T1000 (cell line): ENCODE measurements at places on chromosomes 1 and 21.

GRCh38 chr1:63010913-63011660 lies 227.2 kb downstream of the ATG4C start:
- DNase-seq = no peak

GRCh38 chr1:76591461-76591860 lies 275.8 kb upstream of the ST6GALNAC5 start:
- no peak for DNase-seq

GRCh38 chr1:214335567-214335966 lies 54.6 kb downstream of the SMYD2 start:
- DNase-seq = no peak

GRCh38 chr1:20248971-20249612 lies 41.6 kb upstream of the VWA5B1 start:
- DNase-seq = no peak

- DNase-seq = peak; percentile 39
Measured at GRCh38 chr1:29513357-29513756, 277.0 kb downstream of the PTPRU start.

DNA sequence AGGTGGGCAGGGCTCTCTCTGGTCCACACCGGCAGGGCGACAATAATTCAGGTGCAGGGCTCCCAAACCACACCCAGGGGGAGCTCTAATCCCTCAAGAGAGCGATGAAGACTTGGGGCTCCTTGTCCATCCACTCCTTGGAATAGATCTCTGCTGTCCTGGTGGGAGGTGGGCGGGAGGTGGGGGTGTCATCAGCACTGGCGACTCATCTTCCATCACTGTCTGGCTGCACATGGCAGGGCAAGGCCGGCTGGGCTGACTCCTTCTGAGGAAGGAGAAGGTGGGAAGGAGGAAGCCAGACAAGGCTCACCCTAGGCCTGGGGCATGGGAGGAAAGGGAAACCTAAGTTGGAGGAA lies 29.3 kb downstream of the TNNT2 start:
- DNase-seq = no peak

- no peak for DNase-seq
Measured at GRCh38 chr1:87682565-87682964, 353.9 kb downstream of the LMO4 start.

DNA sequence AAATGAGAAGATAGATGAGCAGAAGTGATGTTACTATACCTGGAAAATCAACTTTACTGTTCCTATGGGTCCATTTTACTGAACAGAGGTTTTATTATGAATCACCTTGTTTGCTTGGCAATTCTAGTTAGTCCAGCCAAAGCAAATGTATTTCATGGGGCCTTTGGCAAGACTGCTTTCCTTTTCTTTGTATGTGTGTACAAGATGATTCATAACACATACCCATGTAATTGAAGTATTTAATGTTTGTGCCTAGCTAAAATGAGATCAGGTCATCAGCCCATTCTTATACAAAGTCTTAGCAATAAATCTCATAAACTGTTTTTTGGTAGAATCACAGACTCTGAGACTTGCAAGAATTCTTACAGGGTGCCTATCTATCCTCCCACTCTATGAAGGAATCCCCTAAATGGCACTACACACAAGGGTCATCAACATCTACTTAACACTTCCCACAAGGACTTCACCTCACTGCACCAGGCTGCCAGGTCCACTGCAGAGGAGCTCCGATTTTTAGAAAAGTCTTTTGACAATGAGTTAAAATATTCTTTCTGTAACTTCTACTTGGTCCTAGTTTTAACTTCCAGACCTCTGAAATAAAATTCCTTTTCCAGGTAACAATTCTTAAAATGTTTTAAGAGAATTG lies 58.5 kb downstream of the LPAR3 start:
- no peak for DNase-seq

DNA sequence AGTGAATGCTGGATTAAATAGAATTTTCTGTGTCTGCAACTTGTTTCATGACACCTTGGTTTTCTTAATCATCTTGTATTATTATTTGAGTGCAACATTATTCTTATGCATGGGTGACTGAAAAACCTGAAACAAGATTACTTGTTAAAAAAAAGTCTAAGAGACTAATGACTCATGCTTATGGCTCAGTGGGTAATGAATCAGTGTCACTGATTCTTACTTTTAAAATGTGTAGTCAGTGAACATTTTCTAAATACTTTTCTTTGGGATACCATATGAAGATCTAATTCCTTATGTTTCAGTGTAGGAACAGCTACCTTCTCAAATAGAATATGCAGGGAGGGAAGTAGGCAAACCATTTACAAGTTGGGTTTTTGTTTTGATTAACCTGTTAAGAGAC lies 65.5 kb downstream of the PRKAA2 start:
- no peak for DNase-seq

- DNase-seq = no peak
Measured at GRCh38 chr1:209086486-209087192, 496.9 kb upstream of the CAMK1G start.

GRCh38 chr1:246365708-246366107 lies 141.4 kb downstream of the SMYD3 start:
- no peak for DNase-seq

DNA sequence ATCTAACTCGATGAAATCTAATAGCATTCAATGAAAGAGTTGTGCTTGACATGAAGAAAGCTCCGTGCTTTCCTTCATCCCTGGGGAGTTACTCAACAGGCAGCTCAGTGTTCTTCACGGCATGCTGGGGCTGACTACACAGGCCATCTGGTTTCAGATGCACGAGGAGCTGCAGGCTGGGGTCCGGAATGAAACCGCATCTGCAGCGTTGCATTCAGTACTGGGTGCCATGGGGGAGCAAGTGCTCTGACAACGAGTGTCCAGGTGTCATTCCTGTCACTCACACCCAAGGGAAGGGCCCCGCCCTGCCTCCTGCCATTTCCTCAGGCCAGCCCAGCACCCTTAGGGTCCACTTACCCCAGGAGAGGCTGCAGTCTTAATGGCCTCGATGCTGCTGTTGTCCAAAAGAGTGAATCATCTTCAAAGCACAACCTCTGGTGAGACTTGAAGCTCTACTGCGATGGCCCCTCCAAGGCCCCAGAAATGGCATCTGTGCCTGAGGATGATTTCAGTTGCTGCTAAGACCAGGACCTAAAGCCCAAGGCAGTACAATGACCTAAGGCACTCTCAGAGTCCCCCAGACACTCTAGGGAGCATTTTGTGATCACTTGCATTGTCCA lies 61.4 kb downstream of the STUM start:
- no peak for DNase-seq

DNA sequence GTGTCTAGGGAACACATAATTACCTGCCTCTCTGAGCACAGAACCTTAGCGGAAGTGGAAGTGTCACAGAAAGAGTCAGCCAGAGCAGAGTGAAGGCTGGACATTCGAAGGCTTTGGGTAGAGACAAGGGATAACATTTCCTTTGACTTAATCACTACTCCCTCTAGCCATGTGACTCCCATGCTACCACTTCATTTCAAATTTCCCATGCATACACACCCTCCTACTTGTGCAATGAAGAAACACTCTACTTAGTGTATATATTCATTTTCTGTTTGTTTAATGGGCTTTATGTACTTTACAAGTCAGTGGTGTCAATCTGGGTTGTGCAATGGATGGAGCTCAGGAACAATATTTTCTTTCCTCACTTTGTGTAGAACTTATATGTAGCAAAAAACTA lies 6.9 kb downstream of the ANKRD35 start:
- no peak for DNase-seq

DNA sequence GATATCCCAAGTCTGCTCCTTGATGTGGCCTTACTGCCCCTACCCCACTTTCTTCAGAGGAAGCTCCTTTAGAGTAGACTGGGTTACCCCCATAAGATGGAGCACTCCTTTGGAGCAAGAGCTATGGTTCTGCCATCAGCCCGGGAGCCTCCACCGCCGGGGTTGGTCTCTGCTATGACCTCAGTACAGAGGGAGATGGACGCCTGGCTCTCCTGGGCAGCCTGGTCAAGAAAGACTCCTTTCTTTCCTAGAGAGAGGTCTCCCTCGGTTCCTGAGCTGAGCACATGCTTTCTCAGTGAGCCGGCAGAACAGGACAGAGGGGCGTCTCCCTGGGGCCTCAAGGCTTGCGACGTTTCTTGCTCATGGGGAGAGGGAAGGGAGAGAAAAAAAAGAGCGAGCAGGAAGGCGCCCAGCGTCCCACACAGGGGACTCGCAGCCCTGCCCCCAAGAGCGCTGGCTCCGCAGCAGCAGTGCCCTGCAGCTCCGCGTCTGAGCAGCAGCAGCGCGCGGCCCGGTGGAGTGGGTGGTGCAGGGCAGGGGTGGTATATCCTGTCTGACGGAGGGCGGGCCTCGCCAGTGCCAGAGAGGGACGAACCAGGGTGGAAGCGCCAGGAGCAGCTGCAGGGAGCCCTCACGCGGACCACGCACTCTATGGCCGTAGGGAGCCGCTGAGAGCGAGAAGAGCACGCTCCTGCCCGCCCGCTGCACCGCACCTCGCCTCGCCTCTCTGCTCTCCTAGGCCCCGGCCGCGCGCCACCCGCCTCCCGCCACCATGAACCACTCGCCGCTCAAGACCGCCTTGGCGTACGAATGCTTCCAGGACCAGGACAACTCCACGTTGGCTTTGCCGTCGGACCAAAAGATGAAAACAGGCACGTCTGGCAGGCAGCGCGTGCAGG lies at the start of gene PKP1:
Gene PKP1, plus strand, starts transcription at position 576 of the 899 bp plus-strand sequence. Its CDS starts 197 bp downstream, at position 773.
- DNase-seq = no peak

GRCh38 chr1:228087771-228088251 lies 5.3 kb downstream of the ARF1 start:
- peak; percentile 66 for DNase-seq

GRCh38 chr1:53739109-53739681 lies at the start of gene GLIS1:
Gene GLIS1, minus strand, starts transcription at chr1:53739164. Its CDS starts 1,100 bp downstream, at chr1:53738064.
- peak; percentile 91 for DNase-seq

DNA sequence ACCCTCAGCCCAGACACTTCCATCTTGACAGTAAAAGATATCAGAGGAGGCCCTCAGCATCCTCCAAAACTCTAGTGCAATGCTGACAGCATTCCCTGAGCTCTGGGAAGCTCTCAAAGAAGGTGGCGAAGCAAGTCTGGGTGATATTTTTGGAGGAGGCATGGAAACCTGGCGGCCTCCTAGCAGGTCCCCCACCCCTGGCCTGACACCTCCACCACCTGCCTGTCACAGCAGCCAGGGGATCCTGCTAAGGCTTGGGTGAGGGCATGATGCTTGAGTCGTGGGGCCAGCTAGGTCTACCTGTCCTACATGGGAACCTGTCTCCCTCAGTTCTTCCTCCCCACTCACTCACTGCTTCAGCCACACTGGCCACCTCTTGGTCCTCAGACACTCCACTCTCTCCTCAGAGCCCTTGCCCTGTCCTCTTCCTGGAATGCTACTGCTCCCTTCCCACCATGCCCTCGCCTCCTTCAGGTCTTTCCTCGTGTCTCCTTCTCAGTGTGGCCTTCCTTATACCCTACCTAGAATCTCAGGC lies 8.5 kb downstream of the DHRS3 start:
- DNase-seq = no peak

GRCh38 chr1:61436491-61437120 lies 288.3 kb downstream of the TM2D1 start:
- DNase-seq = no peak

GRCh38 chr21:34968414-34969333 lies 80.4 kb downstream of the RUNX1 start:
- no peak for DNase-seq

DNA sequence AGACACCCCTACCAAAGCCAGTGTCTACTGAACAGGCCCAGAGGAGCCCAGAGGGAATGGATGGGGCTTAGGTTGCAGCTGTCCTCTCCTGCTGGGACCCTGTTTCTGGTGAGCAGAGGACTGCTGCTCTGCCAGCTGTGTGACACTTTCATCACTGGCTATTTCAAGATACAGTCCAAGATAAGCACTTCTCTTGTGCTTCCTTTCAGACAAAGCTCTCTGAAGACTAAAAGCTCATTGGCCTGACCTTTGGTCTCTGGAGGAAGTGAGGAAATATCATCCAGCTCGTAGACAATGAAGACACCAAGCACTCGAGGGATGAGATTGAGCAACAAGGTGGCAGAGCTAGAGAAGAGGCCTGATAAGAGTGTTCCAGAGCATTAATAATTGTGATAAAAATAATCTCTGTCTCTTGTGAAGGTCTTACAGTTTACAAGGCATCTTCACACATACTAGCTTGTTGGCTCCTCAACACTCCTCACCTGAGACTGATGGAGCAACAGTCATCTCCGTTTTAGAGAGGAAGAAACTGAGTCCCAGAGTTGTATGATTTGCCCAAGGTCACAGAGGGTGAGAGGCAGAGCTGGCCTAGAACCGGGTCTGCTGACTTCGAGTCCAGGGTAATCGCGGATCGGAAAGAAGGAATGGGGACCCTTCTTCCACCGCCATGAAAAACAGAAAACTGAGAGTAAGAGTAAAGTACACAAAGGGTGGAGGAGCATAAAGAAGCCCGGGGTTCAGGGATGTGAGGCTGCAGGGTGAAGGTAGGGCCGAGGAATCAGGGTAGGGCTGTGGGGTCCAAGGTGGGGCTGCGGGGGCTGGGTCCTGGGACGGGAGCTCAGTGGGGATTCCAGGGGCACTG lies 666 bp downstream of the PAFAH2 start:
- DNase-seq = no peak

- peak; percentile 79 for DNase-seq
Measured at GRCh38 chr1:1000357-1001056, 610 bp upstream of the HES4 start.

- no peak for DNase-seq
Measured at GRCh38 chr1:207644852-207645634, at the start of gene CR1L. Gene CR1L, plus strand, starts transcription at chr1:207645133. Its CDS starts 101 bp downstream, at chr1:207645234.

DNA sequence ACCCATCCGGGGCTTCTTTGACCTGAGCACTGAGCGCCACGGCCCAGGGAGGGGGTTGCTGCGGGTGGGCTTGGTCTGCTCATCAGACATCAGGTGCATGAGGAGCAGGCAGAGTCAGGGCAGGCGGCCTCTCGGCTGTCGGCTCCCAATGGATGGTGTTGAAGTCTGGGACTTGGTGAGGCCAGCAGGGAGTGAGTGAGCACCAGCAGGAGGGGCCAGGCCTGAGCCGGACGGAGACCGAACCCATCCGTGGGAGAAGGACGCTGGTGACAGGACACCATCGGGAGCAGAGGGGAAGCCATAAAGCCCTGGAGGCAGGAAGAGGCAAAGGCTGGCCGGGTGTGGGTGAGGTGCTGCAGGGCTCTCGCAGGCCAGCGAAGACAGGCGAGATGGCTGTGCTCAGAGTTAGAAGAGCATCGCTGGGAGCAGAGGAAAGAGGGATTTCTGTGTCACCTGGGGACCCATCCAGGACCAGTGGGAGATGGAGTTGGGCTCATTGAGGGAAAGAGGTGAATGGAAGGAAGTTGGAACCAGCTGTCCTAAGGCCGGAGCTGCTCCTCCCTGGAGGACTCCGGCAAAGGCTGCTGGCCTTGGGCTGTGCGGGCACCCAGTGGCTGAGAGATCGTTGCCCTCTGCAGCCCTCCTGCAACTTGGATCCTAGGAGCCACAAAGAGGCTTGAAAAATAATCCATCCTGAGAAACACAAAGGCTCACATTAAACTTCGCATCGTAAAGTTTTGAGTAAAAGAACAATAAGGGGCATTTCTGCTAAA lies 49.9 kb downstream of the PDE9A start:
- no peak for DNase-seq

- peak; percentile 68 for DNase-seq
Measured at GRCh38 chr1:242811092-242811840, 286.8 kb upstream of the PLD5 start.
